Iris pigment epithelial cell (primary cell): ENCODE measurements at places on chromosomes 1 and 21.
A peak's percentile ranks its signal among the peaks of the same experiment; 100 is the strongest.

DNA sequence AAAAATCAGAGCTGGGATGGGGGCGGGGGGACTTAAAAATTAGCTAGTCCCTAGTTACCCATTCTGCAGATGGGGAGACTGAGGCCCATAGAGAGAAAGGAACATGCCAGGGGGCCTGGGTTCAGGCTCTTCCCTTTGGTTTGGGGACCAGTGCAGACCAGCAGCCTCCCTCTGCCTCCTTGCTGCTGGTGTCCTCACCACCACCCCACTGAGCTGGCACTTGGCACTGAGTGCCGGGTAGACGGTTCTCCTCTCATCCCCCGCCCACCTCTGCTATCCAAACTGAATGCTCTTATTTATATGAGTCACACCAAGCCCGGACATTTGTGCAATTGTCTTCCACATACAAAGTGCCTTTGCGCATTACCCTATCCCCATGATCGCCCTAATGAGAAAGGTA, 39.2 kb downstream of the CAMK2N1 start:
- DNase-seq = peak; percentile 48

GRCh38 chr1:214537219-214537618, 14.2 kb downstream of the PTPN14 start:
- peak; percentile 71 for DNase-seq

GRCh38 chr1:61141288-61142042, 59.1 kb downstream of the NFIA start:
- peak; percentile 80 for DNase-seq

GRCh38 chr21:30437010-30437565, 3.0 kb upstream of the KRTAP15-1 start:
- DNase-seq = no peak

GRCh38 chr1:54579337-54579781, 31.3 kb downstream of the ACOT11 start:
- DNase-seq = no peak

DNA sequence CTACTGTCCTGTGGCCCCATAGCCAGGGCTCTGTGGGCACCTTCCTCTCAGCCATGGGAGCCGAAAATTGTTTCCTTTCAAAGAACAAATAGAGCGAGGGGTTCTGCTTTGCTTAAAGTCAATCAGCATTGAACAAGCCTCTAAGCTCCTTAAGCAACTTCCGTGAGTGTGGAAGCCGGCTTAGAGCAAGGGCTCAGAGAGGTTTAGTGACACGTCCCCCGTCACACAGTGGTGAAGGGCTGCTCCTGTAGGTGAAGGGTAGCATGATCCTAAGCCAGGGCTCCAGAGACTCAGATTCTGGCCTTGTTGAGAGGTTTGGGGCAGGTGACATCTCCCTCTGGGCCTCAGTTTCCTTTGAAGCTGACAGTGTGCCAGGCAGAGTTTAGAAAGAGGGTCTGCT, 94.0 kb upstream of the WNT4 start:
- DNase-seq = no peak

GRCh38 chr1:22709891-22710700, 543 bp upstream of the EPHB2 start:
- peak; percentile 68 for DNase-seq

- DNase-seq = peak; percentile 44
Measured at GRCh38 chr1:119787776-119788175, 19.1 kb upstream of the HMGCS2 start.

- DNase-seq = peak; percentile 50
Measured at GRCh38 chr1:63668298-63668697, 75.1 kb downstream of the PGM1 start.

DNA sequence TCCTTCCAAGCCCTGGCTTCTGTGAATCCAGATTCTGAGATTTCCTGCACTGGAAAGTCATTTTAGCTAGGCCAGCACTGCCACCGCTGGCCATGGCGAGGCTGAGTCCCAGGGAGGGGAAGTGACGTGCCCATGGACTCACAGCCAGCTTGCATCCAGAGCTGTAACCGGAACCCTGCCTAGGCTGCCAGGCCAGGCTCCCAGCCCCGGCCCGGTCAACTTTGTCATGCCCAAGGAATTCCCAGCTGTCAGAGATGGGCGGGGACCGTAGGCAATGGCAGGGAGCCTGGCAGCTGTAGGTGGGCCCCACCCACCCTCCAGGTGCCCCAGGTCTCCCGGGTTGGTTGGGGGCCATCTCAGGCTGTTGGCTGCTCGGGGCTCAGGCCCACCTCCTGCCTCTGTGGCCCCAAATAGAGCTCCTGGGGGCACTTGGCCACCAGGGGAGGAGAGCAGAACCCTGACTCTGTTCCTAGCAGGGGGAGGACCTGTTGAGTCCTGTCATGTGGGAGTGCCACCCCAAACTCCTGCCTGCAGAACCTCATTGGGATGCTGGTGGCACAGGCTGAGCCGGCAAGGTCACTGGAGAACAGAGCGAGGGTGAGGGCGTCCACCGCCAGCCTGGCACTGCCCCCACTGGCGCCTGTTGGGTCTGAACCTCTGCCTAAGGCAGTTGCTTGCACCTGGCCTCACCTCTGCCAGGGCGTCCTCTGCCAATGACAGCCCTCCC, 57.8 kb downstream of the FOXO6 start:
- peak; percentile 82 for DNase-seq

GRCh38 chr1:62800825-62801306, 16.9 kb downstream of the ATG4C start:
- DNase-seq = peak; percentile 71

DNA sequence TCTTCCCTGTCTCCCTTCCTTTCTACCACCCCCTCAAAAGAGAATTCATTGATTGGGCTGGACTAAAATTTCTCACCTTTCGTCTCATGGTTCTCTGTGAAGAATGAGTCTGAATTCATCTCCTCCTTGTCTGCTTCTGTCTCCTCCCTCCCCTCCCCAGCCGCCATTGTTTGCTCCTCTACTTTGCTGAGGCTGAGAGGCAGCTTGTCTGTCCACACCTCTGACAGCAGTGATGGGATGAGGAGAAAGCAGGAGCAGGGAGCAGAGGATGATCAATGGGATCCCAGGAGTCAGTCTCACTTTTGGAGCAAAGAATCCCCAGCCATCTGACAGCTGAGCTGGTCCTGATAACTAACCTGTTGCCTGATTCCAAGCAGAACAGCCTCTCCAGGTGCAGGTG, 2.5 kb downstream of the ILDR2 start:
- DNase-seq = no peak

GRCh38 chr1:18871401-18872070, 12.1 kb upstream of the TAS1R2 start:
- no peak for DNase-seq

- DNase-seq = no peak
Measured at GRCh38 chr21:40731206-40731605, 115.8 kb downstream of the DSCAM start.

DNA sequence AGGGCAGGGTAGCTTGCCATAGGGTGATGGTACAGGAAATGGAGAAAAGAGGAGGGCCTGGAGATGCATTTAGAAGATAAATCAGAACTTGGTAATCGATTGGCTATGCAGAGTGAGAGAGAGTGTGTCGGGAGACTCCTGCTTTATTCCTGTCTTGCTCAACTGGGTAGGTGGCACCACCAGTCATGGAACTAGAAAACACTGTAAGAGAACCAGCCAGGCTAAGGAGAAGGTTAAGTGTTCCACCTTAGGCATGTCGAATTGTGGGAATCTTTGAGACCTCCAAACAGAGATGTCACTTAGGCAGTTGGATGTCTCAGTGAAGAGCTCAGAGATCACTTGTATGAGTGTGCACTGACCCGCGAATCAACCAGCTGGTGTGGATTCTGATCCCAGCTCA, 28.7 kb upstream of the RD3 start:
- DNase-seq = peak; percentile 36

GRCh38 chr1:44235808-44236207, 22.5 kb downstream of the DMAP1 start:
- DNase-seq = no peak

DNA sequence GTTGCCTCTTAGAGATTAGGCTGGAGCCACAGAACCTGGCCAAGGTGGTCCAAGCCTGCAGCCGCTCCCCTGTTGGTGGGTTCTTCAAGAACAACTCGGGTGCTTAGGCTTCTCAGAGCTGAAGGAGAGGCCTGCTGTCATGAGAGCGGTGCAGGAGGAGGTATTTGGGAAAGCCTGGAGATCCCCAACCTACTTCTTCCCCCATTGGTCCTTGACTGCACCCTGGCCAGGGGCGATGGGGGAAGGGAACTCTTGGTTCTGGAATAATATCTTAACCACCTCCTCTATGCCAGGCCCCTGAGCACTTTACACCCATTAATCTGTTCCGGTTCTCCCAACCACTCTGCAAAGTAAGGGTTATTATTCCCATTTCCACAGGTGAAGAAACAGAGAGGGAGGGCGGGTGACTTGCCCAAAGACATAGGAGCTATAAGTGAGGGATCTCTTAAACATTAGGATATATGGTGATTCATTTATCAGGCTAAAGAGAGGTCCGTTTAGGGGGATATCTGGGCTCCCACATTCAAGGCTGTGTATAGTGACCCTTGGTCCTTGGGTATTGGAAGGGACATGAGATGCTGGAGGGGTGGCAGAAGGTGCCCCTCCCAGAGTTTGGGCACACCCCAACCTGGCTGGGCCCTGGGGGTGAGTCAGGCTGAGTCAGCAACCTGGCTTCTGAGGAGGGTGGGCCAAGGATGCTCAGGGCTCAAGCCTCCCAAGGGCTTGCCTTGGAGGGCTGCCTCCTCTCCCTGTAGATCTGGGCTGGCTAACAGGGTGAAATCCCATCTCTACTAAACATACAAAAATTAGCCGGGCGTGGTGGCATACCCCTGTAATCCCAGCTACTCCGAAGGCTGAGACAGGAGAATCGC, 5.2 kb downstream of the TRNP1 start:
- DNase-seq = no peak

DNA sequence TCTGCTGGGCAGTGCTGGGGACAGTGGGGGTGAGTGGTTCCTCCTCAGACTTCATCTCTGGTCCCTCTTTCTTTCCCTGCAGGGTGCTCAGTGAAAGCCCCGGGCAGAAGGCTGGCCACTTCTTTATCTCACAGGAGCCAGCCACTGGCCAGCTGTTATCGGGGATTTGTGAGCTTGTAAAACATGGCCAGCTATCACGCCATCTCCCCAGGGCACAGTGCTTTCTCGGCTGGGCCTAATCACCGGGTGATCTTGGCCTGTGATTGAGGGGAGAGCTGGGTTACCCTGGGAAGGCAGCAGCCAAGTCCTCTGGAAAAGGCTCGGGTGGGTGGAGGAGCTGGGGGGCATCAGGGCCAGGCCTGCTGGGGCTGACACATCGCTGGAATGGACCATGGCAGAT, 83.0 kb downstream of the IGSF21 start:
- DNase-seq = no peak

DNA sequence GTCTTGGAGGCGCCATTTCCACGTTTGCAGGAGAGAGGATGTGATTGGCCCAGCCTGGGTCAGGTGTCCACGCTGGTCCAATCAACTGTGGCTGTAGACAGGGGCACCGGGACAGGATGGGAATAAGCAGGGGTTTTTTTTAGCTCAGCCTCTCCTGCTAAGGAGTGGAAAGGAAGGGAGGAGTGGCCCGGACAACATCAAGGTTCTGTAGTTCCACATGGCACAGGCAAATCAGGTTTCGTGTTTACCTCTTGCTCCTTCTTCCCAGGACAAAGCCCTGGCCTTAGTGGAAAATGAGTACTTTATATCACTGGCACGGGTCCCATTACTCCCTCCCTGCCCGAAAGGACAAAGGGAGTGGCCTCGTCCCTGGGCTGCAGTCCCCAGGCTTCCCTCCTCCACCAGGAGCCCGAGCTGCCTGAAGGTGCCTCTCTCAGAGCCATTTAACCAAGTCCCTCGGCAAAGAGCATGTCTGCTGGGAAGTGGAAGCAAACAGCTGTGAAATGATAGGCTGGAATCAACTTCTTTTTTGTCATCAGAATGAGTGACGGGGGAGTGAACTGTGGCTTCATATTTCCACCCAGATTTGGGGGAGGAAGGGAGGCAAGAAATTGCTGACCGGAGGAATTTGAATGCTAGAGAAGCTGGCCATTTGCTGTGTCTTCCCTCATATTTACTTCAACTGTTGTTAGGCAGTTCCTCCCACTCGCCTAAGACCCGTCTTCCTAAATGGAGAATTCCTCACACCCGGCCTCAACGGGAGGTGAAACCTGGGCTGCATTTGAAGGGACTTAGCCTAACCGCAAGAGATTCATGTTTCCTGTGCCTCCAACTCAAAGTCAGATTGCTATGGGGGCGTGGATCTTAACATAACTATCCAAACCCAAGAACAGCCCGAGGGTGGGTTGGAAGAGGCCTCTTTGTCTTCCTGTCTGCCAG, 84.9 kb upstream of the SLC44A3 start:
- DNase-seq = peak; percentile 99

DNA sequence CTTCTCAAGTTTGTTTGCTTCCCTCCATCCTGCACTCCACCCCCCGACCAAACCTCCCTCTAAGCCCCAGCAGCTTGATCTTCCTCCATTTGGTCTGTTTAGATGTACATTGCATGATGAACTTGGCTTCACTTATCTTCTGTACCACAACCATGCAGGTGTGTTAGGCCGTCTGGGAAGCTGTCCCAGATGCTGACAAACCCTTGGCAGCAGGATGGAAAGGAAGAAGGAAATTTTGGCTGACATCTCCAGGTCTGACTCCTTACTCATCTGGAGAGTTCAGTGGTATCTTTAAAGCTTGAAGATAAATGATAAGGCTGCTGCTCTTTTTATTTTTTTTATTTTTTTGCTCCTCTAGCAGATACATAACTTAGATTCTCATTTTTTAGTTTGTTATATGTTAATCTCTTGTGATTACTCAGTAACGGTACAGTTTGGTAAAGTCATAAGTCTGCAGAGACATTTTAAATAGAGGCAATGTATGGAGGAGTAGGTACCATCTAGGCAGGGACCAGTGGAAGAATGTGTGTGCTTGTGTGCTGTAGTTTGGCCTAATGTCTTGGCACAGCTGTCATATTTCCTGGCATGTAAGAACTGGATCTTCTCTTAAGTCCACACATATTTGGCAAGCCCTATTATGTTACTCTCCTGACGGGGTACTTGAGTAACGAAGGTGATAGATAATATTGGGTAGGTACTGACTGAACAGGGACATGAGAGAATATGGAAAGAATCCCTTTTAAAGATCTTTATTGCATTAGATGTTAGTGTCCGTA, 79.7 kb downstream of the CACHD1 start:
- DNase-seq = no peak

GRCh38 chr1:152933196-152933595, 13.8 kb upstream of the SPRR5 start:
- DNase-seq = no peak

DNA sequence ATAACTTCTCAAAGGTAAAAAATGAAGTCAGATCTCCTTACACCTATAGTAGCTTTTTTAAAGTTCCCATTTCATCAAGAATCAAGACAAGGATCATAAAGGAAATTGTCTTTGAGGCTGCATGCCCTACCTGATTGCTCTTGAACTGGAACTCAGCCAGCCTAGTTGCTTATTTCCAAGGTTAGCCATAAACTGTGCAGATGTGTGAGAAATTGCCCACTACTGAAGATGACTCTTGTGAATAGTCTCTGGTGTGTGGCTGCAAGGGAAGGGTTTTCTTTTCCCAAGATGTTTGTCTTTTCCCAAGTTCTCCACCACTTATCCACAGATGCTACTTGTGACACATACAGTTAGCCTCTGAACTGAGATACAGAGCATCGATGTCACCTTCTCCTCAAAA, 81.7 kb upstream of the DUSP10 start:
- DNase-seq = no peak

GRCh38 chr21:46626975-46627501, 8.4 kb upstream of the PRMT2 start:
- no peak for DNase-seq
